ENCODE measurements at places on chromosomes 5 and 9. TPM values are rescaled to one million over a fixed set of nuclear protein-coding genes. Genes with fewer than 3 reads are reported as not detected.

Gene MOB3B
- total RNA-seq = 0.47 TPM

Gene FYB1
- not detected for total RNA-seq

Gene CAMK4
- total RNA-seq = 5.8 TPM

Gene IL7R
- total RNA-seq = 0.82 TPM

Gene RMI1
- 4.8 TPM for total RNA-seq

Gene WDR41
- total RNA-seq = 39.5 TPM

Gene RGS7BP
- total RNA-seq = 24.1 TPM

Gene SEMA6A
- 9.3 TPM for total RNA-seq

Gene TRIM36
- 2.4 TPM for total RNA-seq

Gene ADRA1B
- 0.39 TPM for total RNA-seq

Gene PCDHA6
- 0.58 TPM for total RNA-seq

Gene GCNT4
- total RNA-seq = 0.41 TPM

Gene FCHSD1
- 29.3 TPM for total RNA-seq

Gene FOXI1
- total RNA-seq = not detected

Gene SHISAL2B
- not detected for total RNA-seq

Gene SPINK1
- not detected for total RNA-seq

Gene TRPM6
- 0.19 TPM for total RNA-seq

Gene BAAT
- not detected for total RNA-seq

Gene OR1L4
- not detected for total RNA-seq

Gene LECT2
- not detected for total RNA-seq

Gene RLN2
- total RNA-seq = not detected

Data from glomerular endothelial cell (primary cell).